ENCODE measurements at places on chromosomes 2 and 18. TPM values are rescaled to one million over a fixed set of nuclear protein-coding genes. Genes with fewer than 3 reads are reported as not detected.

The ATOH8 gene
- total RNA-seq = 28.2 TPM

The TBC1D8 gene
- total RNA-seq = 5.8 TPM

The CHRNG gene
- total RNA-seq = not detected

The CYBRD1 gene
- 81.9 TPM for total RNA-seq

The SOWAHC gene
- total RNA-seq = 13.8 TPM

The ADAM23 gene
- 3.9 TPM for total RNA-seq

The LRP1B gene
- total RNA-seq = under 0.01 TPM

The CFAP53 gene
- total RNA-seq = 0.85 TPM

The CPO gene
- under 0.01 TPM for total RNA-seq

The CCDC68 gene
- 5.9 TPM for total RNA-seq

The TCF23 gene
- total RNA-seq = not detected

The MBD1 gene
- 56.0 TPM for total RNA-seq

The TSGA10 gene
- 0.96 TPM for total RNA-seq

The SGPP2 gene
- total RNA-seq = under 0.01 TPM

The ZCCHC2 gene
- total RNA-seq = 14.1 TPM

The CPLX4 gene
- total RNA-seq = not detected

The SUCLG1 gene
- 74.0 TPM for total RNA-seq

The NEU4 gene
- total RNA-seq = 0.28 TPM

The ADNP2 gene
- total RNA-seq = 18.0 TPM

The ARHGAP28 gene
- total RNA-seq = 0.77 TPM

The EIF5B gene
- total RNA-seq = 22.4 TPM

The TTN gene
- total RNA-seq = 0.85 TPM

The PRSS56 gene
- total RNA-seq = not detected

The LRRTM1 gene
- not detected for total RNA-seq

The ALPG gene
- total RNA-seq = not detected

The KRTCAP3 gene
- not detected for total RNA-seq

The FNDC4 gene
- total RNA-seq = 24.5 TPM

The FER1L5 gene
- total RNA-seq = 0.96 TPM

The NT5C1B gene
- total RNA-seq = not detected

The FKBP7 gene
- total RNA-seq = 68.8 TPM

The ACMSD gene
- 0.28 TPM for total RNA-seq

The SLC11A1 gene
- 0.28 TPM for total RNA-seq

The TEX51 gene
- not detected for total RNA-seq

The SERPINB3 gene
- not detected for total RNA-seq

The CLEC4F gene
- not detected for total RNA-seq

The REG1B gene
- not detected for total RNA-seq

The DGUOK gene
- total RNA-seq = 73.4 TPM

The SPP2 gene
- total RNA-seq = not detected

The MYCN gene
- total RNA-seq = not detected

The GKN1 gene
- not detected for total RNA-seq

The MOCOS gene
- total RNA-seq = 2.9 TPM

The FN1 gene
- total RNA-seq = 5,379 TPM

The MYO7B gene
- total RNA-seq = under 0.01 TPM

The ANKRD30BL gene
- not detected for total RNA-seq

The ZFP36L2 gene
- 3.9 TPM for total RNA-seq

The LHCGR gene
- not detected for total RNA-seq

The FOXD4L1 gene
- total RNA-seq = 0.19 TPM

The ANTXR1 gene
- 45.2 TPM for total RNA-seq

All from regular cardiac myocyte (primary cell).